Left ventricle myocardium superior (tissue), 1 donor: ENCODE measurements at places on chromosomes 7 and 10.

DNA sequence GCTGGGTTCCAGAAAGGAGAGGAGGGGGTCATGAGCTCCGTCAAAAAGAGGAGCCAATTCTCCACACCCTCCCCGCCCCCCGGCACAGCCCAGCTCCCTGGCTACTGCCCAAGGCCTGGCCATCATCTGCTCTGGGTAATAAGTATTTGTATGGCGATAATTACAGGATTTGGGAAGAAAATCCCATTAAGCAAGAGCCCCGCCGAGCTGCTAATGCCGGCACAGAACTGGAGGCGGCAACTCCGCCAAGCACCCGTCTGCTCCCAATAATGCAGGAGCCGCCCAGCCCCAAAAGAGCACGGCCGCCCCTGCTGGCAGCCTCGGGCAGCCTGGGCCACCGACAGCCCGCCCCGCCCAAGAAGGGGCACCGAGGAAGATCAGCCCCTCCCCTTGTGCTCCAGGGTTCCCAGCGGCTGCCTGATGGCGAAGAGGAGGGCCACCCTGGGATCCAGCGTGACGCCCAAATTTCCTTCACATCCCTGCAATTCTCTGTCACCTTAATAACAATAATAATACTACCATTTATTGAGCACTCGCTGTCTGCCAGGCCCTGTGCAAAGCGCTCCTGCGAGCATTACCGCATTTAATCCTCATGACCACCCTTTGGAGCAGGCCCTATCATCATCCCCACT lies 5.9 kb downstream of the SLIT1 start:
- DNase-seq, result peak; percentile 51

DNA sequence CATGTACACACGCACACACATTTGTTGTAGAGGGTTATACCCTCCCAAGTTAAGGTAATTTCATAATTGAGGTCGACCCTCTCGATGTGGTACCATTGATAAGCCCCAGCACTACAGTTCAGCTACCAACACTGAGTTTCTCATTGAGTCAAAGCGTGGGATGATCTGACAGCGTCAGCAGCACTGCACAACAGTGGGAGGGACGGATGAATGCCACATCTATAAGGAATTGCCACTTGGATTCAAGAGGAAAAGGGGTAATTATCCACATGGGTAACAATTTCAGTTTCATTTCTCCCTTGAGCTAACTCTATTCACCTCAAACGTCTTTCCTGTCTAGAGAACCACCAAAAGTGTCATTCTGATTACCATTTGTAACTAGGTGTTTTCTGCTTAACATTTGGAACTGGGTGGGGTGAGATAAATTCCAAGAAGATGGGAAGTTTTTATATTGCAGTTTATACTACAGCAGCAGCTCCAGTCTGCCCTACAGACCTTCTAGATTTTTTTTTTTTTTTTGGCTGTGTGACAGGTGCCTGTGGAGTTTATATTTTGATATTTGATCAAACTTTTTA lies 342.9 kb downstream of the AUTS2 start:
- DNase-seq, result no peak

DNA sequence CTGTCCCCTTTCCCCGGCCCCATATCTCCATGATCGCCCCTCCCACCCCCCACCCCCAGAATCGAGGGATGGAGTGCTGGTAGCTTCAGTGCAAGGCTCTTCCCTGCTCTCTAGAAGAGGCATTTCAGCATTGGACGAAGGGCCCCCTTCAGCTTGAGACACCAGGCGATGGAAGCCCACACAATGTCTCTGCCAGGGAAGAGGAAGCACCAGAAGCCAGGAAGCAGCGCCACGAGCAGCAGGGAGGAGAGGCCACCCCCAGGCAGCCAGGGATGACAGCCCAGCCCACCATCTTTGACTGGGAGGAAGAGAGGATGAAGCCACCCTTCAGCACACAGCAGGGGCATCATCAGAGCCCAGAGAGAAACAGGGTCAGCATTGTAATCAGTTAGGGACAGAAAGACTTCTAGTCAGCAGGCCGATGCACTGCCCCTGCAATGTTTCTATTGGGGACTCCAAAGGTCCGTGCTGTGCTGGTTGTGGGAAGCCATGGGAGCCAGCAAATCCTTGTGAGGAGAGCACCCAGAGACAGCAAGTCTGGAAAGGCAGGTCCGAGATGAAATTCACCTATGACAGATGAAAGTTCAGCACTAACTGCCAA lies 15.7 kb downstream of the TMEM72 start:
- no peak for DNase-seq

- no peak for DNase-seq
Observed at GRCh38 chr7:45217358-45217757, 59.8 kb downstream of the RAMP3 start.

- DNase-seq, result no peak
Observed at GRCh38 chr7:108211382-108212201, 81.4 kb upstream of the LAMB4 start.

DNA sequence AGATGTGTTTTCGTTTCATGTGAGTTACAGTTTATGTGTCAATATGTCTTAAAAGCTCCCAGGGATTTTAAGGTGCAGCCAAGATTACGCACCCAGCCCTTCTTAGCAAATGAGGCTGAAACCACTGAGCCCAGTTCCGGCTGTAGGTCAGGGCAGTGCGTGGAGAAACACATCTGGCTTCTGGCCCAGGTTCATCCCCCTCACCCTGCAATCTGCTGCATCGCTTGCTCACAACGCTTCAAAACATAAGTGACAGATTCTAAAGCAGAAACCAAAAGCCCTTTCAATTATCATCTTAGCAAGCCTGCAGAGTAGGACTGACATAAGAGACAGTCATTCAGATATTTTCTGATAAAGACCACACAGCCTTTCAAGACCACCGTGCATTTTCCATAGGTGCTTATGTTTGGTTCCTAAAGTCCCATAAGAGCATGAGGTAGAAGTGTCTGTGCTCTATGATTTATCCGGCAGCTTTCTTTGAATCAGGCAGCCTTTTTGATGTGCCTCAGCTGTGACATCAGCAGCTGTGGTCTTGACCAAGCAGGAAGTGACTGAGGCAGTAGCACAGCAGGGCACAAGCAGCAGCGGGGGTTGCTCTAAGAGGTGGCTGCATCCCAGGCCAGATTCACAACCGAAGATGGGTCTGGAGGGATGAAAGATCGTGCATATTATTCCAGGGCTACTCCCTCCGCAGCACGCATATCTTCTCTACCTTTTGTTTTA lies 72.1 kb upstream of the LYZL2 start:
- DNase-seq, result no peak

DNA sequence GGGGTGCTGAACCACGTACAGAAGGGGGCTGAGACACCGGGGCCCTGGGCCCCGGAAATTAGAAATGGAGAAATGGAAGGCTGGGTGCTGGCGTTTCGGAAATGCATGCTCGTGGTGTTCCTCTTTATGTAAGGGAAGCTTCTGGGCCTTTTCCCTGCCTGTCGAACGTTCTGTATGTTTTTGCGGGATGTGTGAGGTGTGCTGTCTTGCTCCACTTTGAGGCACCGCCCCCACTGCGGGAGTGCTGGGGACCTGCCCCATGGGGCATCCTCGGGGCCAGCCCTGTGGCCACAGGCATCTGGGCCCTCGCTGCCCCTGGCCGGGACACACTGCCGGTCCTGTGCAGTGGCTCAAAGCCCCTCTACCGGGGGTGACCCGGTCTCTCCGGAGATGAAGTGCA lies 1.7 kb upstream of the VENTX start:
- no peak for DNase-seq

DNA sequence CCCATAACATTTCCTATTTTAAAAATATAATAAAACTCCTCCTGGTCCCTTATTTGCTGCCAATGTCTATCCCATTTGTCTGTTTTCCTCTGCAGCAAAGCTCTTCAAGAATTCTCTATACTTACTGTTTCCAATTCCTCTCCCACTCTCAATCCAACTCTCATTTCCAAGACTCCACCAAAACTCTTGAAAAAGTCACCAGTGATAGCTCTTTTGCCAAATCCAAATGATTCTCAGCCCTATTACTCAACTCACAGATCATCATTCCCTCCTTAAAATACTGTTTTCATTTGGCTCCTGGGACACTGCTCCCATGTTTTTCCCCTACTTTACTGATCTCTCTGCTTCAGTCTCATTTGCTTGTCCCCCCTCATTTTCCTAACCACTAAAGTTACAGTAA lies 139.4 kb downstream of the HIBADH start:
- no peak for DNase-seq

DNA sequence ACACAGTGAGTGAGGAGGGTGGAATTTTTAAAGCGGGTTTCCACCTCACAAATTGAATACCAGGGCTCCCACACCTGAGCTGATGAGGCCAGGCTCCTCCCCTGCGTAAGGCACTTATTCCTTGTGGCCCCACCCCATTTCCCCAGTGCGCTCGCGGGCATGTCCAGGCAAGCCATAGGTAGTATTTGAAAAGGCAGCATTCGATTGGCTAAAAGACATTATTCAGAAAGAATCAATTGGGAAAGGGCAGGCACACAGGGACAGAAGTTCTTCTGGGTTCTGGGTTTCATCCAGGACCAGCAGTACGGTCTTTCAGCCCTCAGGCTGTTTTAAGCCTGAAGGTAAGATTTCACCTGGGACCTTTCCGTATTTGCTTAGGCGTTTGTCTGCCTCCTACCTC lies 222.3 kb downstream of the BBS9 start:
- DNase-seq, result no peak

GRCh38 chr7:106016331-106016730 lies 53.3 kb downstream of the CDHR3 start:
- no peak for DNase-seq

GRCh38 chr7:83793558-83793957 lies 144.6 kb upstream of the SEMA3E start:
- DNase-seq, result no peak

DNA sequence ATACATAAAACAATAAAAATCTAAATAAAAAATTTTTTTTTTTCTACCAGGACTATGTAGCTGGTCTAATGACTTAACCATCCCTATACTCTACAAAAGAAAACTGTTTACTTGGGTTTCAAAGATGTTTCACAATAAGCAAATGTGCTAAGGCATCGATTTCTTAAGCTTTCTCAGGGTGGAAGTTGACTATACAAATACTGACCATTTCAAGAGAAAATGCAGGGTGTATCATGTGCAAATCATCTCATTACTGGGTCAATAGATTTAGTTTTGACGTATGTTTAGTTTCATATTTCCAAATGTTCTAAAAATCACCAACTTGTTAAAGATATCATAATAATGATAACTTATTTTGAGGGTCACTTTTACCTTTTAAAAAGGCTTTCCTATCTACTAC lies 7.5 kb downstream of the NRP1 start:
- DNase-seq, result no peak

- no peak for DNase-seq
Observed at GRCh38 chr7:104779888-104780287, 234.1 kb upstream of the KMT2E start.
